ENCODE measurements at places on chromosomes 7 and 10. TPM values are rescaled to one million over a fixed set of nuclear protein-coding genes. Genes with fewer than 3 reads are reported as not detected.

DNA sequence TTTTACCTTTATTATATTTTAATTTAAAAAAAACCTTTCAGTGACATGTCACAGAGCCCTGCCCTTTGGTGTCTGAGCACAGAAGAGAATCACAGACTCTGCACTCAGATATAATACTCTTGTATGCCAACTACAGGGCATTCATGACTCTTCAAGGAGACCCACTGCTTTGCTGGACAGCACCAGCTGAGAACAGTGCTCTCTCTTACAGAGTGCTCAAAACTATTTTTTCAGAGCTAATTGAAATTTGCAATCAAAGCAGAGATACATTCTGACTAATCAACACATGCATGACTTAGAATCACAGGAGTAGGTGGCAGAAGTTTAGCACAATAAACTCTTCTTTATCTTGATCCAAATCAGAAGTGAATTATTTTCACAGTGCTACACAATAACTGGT is 99.1 kb downstream of the OSBPL3 start:
- DNase-seq = no peak

DNA sequence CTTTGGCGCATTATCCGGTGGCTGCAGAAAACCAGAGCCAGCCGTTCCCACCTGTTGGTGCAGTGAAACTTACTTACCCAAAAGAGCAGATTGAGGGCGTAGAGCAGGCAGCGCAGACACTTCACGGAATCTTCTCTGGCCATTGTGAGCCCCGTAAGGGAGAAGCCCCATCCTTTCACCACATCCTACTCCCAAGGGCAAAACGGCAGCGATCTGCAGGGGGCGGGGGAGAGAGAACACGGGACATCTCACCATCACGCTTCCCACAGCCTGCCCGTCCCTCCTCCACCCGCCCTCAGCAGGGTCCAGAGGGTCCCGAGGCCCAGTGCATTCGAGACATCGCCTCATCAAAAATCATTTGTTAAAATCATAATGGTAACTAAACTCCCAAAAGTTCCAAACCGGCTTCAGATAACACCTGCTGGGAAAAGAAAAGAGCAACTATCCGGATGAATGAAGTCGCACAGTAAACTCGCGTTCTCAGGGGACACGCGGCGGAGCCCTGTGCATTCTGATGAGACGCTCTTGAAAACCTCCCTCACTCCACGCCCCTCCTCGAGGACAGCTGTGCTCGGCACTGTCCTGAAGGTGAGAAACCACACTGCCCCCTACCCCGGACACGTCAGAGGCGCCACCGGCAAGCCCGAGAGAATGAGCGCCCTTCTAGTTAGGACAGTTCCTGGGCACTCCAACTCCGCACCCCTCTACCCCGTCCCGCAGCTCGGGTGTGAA is 1.2 kb downstream of the TSPAN12 start:
- no peak for DNase-seq

- no peak for DNase-seq
Measured at GRCh38 chr10:52988923-52989322, 216.3 kb upstream of the MBL2 start.

TET1 gene
- total RNA-seq = 1.6 TPM

- no peak for DNase-seq
Measured at GRCh38 chr7:43725251-43725650, 4.1 kb downstream of the COA1 start.

COX15 gene
- total RNA-seq = 44.4 TPM

GRCh38 chr10:73628405-73628804 is 12.9 kb downstream of the MYOZ1 start:
- DNase-seq = no peak

SEMA3D gene
- not detected for total RNA-seq

- DNase-seq = no peak
Measured at GRCh38 chr10:99232360-99232999, 3.2 kb downstream of the HPSE2 start.

- no peak for DNase-seq
Measured at GRCh38 chr7:155973451-155973997, 161.3 kb upstream of the SHH start.

DNA sequence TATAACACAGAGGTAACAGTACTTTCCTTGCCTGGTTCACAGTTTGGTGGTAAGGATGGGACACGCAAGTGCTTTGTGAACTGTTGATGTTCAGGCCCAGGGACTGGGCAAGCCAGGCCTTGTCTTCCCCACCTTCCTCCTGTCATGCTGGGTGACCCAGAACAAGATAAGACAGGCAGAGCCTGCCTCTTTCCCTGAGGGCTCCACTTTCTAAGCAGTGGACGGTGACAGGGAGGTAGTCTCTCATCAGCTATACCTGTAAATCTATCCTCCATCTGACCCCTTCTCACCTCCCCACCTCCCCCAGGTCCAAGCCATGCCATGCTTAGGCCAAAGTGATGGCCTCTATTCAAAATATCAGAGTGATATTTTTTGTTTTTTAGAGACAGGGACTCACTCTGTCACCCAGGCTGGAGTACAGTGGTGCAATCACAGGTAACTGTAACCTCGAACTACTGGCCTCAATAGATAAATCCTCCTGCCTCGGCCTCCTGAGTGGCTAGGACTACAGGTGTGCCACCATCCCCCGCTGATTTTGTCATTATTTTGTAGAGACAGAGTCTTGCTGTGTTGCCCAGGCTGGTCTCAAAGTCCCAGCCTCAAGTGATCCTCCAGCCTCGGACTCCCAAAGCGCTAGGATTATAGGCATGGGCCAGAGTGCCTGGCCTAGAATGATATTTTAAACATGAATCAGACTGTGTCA is 42.8 kb downstream of the PDLIM1 start:
- DNase-seq = no peak

CPA4 gene
- not detected for total RNA-seq

GRCh38 chr7:17320102-17320497 is 21.6 kb downstream of the AHR start:
- DNase-seq = no peak

PLXNA4 gene
- total RNA-seq = 0.41 TPM

CPSF4 gene
- 47.5 TPM for total RNA-seq

DNA sequence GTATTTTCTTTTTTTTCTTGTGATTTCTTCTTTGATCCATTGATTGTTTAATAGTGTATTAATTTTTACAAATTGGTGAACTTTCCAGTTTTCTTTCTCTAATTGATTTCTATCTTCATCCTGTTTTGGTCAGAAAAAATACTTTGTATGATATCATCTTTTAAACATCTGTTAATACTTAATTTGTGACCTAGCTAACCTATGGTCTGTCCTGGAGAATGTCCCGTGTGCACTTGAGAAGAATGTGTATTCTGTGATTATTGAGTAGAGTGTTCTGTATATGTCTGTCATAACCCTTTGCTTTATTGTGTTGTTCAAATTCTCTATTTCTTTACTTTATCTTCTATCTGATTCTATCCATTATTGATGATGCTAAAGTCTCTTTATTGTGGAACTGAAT is 65.8 kb upstream of the ZEB1 start:
- DNase-seq = no peak

DNA sequence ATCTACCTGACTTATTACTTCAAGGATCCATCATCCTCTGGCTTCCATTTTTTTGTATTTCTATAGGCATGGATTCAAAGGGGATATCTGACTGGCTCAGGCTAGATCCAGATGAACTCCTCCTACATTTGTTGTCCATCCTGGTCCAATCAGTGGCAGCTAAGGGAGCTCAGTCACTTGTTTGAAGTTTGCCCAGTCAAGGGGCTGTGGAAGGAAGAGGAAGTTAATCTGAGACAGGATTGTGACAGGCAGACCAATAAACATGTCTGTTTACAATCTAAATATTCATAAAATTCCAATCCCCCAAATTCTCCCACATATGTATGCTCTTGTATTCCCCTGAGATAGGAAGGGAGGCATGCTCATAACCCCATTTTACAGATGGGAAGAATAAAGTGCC is 48.7 kb downstream of the CAV1 start:
- DNase-seq = no peak

DNA sequence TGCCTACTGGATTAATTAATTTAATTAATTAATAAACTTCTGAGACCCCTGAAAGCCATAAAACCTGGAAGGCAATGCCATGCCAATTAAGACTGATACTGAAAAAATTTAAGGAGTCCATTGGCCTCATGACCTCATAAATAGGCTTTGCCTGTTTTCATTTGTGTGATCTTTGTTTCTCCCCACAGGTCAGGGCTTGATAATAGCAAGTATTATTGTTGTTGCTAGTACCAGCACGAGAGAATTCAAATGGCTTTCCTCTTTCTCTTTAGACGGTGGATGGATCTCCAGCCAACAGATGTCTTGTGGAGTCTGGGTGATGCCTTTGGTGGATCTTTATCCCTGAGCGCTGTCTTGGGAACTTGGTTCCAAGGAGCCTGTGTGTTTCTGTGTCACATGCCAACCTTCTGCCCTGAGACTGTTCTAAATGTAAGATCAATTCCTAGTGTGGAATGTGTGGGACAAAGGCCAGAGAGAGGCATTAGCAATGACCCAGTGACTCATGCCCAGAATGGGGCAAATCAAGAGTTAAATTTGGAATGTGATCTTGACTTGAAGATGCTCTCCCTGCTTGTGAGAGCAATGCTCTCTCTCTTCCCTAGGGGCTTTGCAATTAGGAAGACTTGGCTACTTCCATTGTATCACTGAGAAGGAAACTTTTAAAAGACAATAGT is 17.7 kb downstream of the ACSM6 start:
- no peak for DNase-seq

GRCh38 chr10:69303632-69304051 is 25.3 kb downstream of the HK1 start:
- DNase-seq = no peak

DNA sequence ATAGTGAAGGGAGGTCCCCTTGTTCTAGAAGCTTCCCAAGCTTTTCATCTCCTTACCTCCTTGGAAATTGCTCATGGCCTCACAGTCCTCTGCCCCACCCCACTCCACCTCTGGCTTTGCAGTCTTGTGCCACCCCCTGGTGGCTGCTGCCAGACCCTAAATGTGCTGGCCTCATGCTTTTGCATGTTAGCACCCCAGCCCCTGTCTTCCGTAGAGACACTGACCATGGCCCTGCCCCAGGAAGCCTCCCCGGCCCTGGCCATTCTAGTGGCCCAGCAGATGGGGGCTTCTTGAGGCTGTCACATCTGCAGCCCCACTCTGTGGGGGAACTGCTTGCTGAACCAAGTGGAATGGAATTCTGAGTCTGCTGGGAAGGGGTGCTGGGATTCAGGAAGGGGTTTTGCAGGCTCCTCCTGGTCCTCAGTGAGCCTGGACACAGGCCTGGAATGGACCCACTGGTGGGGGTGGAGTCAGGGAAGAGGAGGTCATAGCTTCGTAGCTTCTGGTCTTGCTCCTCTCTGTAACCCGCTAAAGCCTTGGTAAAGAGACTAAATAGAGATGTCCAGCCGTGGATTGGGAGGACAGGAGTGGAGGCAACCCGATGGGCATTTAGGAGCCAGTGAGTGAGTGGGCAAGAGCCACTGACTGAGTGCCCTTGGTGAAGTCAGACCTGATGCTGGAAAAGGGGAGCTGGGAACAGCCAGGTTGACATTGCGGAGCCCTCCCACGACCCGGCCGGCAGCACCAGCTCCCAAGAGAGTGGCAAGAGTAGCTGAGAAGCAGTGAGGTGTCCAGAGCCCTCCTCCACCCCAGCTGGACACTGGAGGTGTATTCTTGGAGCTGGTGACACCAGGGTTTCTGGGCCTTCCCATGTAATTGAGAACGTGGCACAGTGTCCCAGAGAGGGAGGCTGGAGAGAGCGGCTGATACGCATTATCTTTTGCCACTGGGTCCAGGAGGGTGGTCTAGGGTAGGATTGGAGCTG is 20.9 kb downstream of the RAMP3 start:
- peak; percentile 48 for DNase-seq

GRCh38 chr10:94430701-94431100 is 28.4 kb downstream of the TBC1D12 start:
- DNase-seq = no peak

GRCh38 chr7:38907766-38908165 is 1.2 kb downstream of the VPS41 start:
- DNase-seq = no peak

ABCB8 gene
- 42.6 TPM for total RNA-seq

EPHA1 gene
- 1.8 TPM for total RNA-seq

DNA sequence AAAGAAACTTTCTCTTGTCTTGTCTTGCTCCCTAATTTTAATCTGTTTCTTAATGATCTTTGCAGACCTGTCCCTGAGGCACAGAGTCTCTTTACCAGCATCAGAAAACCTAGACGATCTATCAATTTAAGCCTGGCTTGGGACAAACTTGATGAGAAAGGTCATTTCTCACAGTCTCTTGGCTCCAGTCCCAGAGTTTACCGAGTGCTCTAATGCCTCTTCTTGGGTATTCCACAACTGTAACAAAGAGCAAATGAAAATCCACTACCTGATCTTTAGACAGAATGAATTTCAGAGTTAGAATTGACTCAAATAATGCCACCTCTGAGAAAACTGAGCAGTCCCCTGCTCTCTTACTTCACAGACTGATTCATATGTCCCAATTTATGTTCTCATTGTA is 106.4 kb upstream of the DNAJB12 start:
- DNase-seq = no peak

DNA sequence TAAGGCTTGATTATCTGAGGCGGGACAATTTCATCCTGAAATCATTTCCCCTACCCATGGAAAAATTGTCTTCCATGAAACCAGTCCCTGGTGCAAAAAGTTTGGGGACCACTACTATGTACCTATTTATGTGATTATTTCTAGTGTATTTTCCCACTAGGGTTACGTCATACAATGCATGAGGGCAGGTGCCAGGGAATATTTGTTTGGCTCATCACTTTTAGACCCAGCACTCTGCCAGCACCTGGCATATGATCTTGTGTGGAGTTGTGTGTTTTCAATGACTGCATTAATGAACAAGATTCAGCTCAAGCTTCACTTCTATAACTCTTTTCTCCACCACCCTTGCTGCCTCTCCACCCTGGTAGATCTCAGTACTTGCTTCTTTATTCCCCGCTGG is 73.3 kb upstream of the TNKS2 start:
- no peak for DNase-seq

GRCh38 chr10:122054048-122055025 is 65.4 kb downstream of the TACC2 start:
- DNase-seq = no peak

MYL10 gene
- total RNA-seq = not detected

NEUROG3 gene
- total RNA-seq = 0.18 TPM

GSTO2 gene
- 1.6 TPM for total RNA-seq

DNA sequence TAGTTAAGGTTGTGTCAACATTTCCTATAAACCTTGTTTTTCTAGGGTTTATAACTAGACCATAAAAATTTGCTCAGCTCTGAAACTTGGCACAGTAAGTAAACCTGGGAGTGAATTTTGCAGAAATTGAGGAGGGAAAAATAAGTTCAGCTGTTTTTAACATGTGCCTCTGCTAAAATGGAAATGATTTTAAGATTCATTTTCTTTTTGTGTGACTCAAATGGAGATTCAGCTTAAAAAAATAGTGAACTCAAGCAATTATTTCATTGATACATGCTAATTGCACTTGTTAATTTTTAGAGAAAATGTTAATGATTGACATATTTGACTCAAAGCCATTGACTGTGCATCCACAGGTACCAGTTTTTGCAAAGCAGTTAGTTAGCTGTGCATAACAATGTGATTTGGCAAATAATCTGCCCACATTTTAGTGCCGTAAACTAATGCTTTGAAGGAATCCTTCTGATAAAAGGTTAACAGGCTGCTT is 68.5 kb upstream of the ZNF438 start:
- DNase-seq = no peak
